Left ventricle myocardium inferior (tissue), 1 donor: ENCODE measurements at places on chromosomes 11 and 22. TPM values are rescaled to one million over a fixed set of nuclear protein-coding genes. Genes with fewer than 3 reads are reported as not detected.

GRCh38 chr22:48952256-48953102 is 875.2 kb downstream of the BRD1 start:
- H3K27me3 ChIP-seq: peaks cover 49% of the 10 kb centered on the region
- no peak overlapping the region for H3K4me3 ChIP-seq
- H3K4me1 ChIP-seq: no peaks in the 10 kb centered on the region
- no peak for DNase-seq
- H3K36me3 ChIP-seq: no peaks in the 10 kb centered on the region
- no peak overlapping the region for H3K27ac ChIP-seq

DNA sequence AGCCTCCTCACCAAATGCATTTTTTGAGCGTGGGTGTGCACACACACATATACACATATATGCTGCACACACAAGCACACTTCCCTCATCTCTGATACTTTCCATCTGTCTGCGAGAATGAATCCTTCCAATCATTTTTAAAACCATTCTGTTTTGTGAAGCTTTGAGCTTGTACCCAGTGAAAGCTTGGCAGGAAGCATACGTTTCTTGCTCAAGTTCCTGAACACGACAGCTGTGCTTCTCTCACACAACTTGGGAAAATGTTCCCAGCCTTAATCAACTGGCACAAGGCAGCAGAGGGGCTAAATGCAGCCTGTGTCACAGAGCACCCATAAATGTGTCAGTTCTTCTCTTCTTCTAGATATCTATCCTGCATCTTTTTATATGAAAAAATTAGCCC is 524.0 kb upstream of the KIRREL3 start:
- H3K27ac ChIP-seq: no peak overlapping the region
- H3K4me1 ChIP-seq: no peaks in the 10 kb centered on the region
- H3K36me3 ChIP-seq: no peaks in the 10 kb centered on the region
- peaks cover 9% of the 10 kb centered on the region for H3K27me3 ChIP-seq
- H3K4me3 ChIP-seq: no peak overlapping the region

DNA sequence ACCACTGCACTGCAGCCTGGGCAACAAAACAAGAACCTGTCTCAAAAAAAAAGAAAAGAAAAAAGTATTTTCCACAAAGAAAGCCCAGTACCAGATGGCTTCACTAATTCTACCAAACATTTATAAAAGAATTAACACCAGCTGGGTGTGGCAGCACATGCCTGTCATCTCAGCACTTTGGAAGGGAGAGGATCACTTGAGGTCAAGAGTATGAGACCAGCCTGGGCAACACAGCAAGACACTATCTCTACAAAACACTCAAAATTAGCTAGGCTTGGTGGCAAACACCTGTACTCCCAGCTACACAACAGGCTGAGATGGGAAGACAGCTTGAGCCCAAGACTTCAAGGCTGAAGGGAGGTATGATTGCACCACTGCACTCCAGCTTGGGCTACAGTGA is 20.1 kb downstream of the RSF1 start:
- no peaks in the 10 kb centered on the region for H3K27me3 ChIP-seq
- no peak overlapping the region for H3K4me3 ChIP-seq

DNA sequence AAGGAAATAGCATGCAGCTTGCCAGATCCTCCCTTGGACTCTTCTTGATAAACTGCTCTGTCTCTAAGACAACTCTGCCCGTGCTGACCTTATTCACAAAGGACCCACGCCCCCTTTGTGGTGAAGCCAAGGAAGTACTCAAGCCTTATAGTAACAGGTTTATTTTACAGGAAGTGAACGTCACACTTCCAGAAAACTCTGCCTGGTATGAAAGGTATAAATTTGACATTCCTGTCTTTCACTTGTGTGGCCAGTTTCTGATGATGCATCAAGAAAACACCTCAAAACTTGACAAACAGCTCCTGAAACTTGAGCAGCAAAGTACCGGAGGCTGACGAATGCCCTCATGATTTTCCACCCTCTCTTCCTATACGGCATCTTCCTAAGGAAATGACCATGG is 12.5 kb upstream of the PELI3 start:
- no peaks in the 10 kb centered on the region for H3K4me1 ChIP-seq
- no peak overlapping the region for H3K27ac ChIP-seq
- H3K4me3 ChIP-seq: no peak overlapping the region
- no peak for DNase-seq
- H3K36me3 ChIP-seq: no peaks in the 10 kb centered on the region

- peaks cover 33% of the 10 kb centered on the region for H3K36me3 ChIP-seq
- no peaks in the 10 kb centered on the region for H3K27me3 ChIP-seq
- H3K4me1 ChIP-seq: peaks cover 58% of the 10 kb centered on the region
- peak overlapping the region; percentile 90 for H3K27ac ChIP-seq
Measured at GRCh38 chr11:20042811-20043341, 117.4 kb downstream of the DBX1 start.

GRCh38 chr11:72239849-72240460 is 4.0 kb downstream of the PHOX2A start:
- H3K4me3 ChIP-seq: peak overlapping the region; percentile 66
- peak; percentile 65 for DNase-seq
- H3K27me3 ChIP-seq: peaks cover 51% of the 10 kb centered on the region
- H3K4me1 ChIP-seq: peaks cover 68% of the 10 kb centered on the region

PLEKHB1 gene
- 22.4 TPM for total RNA-seq
